ENCODE measurements at places on chromosomes 16 and 17.
A peak's percentile ranks its signal among the peaks of the same experiment; 100 is the strongest.

DNA sequence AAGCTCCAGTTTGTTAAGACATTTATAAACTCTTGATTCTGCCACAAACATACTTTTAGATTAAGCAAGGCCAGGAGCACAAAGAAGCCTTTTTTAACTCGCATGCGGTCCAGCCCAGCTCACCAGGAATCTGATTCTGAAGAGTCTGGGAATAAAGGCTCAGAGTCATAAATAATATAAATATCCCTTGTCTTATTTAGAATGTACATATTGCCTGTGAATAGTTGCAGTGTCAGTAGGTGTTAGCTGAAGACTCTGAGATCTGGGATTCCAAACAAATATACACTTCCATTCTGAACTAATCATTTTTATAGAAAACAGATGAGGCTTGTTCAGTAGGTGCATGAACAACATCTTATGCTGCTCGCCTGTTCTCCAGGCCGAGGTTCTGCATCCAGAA is 59.1 kb upstream of the ELAC2 start:
- DNase-seq = no peak

DNA sequence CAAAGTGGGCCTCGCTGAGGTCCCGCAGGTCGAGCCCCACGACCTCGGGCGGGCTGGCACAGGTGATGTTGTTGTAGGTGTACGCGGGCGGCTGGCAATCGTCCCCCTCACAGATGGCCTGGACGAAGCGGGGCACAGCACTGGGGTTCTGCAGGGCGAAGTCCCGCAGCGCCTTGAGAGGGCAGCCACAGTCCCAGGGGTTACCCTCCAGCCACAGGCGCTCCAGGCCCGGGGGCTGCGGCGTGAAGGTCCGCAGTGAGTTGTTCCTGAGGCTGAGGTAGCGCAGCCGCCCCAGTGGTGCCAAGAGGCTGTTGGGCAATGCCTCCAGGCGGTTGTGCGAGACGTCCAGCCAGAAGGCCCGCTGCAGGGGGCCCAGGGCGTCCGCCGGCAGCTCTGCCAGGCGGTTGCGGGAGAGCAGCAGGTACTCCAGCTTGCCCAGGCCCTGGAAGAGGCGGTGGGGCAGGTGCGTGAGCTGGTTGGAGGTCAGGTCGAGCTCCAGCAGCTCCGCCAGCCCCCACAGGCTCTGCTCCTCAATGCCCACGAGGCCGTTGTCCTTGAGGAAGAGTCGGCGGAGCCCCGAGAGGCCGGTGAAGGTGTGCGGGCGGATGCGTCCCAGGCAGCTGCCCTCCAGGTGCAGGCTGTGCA is 2.8 kb downstream of the IGFALS start:
- DNase-seq = no peak

DNA sequence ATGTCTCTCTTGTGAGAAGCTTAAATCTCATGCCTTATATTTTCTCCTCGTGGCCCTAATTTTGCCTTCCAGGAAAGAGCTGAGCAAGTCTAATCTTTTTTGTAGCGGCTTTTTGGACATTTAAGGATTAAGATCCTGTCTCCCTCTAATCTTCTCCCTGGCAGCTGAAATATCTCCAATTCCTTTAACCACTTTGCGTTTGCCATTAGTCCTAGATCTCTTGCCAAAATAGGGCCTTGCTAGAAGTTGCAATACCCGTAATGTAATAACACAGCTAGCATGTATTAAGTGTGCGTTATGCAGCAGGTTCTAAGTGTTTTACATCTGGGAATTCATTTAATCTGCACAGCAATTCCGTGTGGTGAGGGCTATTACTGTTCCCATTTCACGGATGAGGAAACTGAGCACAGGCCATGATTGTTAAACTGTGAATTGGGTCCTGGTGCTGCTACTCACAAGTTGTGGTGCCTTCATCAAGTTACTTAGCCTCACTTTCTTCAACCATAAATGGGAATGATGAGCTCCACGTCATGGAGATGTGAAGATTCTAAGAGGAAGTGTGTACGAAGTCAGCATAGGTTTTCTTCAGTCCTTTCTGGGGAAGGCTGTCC is 198.9 kb upstream of the ASIC2 start:
- no peak for DNase-seq

DNA sequence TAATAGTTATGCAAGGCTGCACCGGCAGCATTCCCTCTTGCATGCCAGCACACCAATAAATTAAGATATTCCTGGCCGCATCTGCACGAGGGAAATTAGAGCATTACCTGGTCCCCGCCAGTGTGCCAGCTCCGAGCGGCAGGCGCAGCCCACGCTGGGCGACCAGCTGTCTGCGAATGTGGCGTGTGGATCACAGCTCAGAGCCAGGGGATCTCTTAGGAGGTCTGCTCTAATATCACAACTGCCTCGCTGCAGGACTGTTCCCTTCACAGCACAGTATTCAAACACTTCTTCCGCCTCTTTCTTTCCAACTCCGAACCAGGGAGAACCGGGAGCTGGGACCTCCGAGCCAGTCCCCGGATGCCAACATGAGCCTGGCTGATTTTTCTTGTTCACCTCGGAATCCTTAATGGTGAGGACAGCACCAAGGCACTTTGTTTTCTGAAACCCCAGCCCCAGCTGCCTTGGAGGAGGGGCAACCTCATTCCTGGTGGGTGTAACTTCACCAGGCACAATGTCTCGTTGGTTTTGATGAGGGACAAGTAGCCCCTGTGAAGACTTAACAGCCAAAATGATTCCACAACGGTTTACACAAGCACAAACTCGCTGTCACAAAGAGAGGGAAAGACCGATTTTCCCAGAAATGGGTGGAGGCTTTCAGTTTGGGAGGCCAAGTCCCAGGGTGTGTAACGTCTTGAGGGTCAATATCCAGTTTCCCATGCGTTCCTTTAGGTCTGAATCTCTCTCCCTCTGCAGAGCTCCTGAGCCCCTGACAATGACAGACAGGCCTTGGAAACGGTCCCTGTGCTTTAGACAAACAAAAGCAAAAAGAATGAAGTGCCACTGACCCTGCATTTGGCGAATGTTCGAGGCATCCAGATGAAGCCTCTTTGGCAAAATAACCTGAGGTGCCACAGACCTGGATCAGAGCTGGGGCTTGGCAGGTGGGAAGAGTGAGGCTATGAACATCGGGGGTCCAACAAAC is 213.2 kb downstream of the C16orf78 start:
- DNase-seq = no peak

GRCh38 chr16:12027558-12028287 is 51.2 kb downstream of the SNX29 start:
- DNase-seq = no peak

GRCh38 chr16:66650707-66651473 is 45.7 kb downstream of the CMTM4 start:
- DNase-seq = peak; percentile 68

DNA sequence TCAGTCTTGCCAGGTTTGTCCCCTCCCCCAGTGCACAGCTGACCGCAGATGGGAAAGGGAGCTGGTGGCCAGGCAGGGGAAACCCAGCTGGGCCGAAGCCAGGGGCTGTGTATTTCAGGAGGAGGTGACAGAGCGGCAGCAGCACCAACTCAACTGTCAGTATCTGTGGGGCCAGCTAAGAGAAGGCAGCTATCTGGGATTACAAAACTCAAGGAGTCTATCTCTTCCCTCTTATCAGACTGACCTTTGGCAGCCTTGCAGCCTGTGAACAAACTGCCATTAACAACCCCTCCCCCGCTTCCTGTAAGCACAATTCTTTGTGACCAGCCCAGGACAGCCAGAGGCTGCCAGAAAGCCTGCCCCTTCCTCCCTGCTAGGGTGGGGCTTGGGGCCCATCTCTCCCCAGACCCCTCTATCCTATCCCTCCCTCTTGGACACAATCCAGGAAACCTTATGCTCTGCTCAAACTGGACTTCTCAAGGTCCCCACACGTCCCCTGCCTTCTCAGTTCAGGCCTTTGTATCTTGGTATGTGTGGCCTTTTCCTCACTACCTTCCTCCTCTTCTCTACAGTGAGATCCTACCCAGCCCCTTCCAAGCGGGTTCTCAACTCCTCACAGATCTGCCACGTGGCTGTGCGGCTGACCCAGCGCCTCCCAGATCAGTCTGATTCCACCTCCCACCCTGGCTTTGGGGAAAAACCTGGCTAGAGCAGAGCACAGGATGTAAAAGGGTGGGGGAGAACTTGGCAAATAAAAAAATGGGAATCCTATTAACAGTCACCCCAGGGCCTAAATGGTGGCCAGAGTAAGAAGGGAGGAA is 10.5 kb downstream of the ST3GAL2 start:
- DNase-seq = peak; percentile 57

GRCh38 chr17:6306820-6307219 is 128.1 kb downstream of the AIPL1 start:
- no peak for DNase-seq

- no peak for DNase-seq
Measured at GRCh38 chr17:30947796-30948195, 23.0 kb upstream of the RNF135 start.

- no peak for DNase-seq
Measured at GRCh38 chr16:66222756-66223155, 143.7 kb upstream of the CDH5 start.

DNA sequence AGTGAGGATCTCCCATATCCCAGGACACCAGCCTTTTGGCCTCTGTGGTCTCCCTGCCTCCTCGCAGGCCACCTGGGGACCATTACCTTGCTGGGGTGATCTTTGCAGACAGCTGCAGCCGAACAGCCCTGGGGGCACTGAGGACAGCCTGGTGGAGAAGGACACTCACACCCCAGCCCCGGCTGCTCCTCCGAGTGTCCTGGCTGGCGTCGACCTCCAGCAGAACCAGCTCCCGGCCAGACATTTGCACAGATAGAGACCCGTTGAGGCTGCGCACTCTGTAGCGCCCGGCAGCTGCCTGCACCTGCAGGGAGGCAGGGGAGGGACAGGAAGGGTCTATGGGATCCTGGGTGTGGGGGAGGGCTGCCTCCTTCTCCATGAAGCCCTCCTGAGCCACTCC is 90.3 kb downstream of the RMI2 start:
- no peak for DNase-seq

DNA sequence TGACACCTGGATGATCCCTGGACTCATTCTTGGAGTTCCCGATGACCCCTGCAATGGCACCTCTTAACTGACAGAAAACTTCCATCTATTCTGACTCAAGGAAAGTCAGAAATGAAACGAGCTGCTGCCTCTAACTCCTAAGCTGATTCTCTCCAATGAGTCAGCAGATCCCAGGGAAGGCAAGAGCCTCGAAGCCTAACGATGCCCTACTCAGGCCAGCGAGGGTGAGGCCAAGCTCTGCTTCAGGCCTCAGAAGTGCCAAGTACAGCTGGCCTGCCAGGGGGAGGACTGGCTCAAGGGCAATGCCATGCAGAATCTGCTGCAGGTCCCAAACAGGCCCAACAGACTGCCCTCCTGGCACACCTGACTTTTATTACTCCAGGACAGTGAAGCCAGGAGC is 36.3 kb downstream of the PLXDC1 start:
- DNase-seq = no peak

- DNase-seq = no peak
Measured at GRCh38 chr17:67481808-67482207, 104.7 kb downstream of the PITPNC1 start.

GRCh38 chr16:87169509-87169995 is 147.6 kb downstream of the C16orf95 start:
- no peak for DNase-seq

GRCh38 chr16:62190426-62190825 is 154.2 kb upstream of the CDH8 start:
- no peak for DNase-seq

GRCh38 chr16:71379711-71380110 is 21.2 kb downstream of the CALB2 start:
- no peak for DNase-seq

- no peak for DNase-seq
Measured at GRCh38 chr17:48681609-48682008, 40.7 kb downstream of the PRAC1 start.

DNA sequence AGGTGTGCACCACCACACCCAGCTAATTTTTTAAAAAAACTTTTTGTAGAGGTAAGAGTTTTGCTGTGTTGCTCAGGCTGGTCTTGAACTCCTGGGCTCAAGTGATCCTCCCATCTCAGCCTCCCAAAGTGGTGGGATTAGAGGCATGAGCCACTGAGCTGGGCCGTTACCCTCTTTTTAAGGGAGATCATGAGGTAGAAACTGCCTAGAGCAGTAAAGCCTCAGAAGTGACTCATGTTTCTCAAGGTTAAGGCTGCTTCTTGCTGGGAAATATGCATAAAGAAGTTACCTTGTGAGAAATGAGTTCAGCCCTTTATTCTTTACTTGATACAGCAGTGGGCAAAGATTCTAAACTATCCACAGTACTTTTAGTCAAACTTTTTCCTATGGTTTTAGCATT is 38.2 kb downstream of the GRB2 start:
- DNase-seq = no peak

GRCh38 chr16:29702269-29702668 is 23.3 kb downstream of the QPRT start:
- no peak for DNase-seq

- no peak for DNase-seq
Measured at GRCh38 chr17:17815436-17816200, 21.2 kb downstream of the SREBF1 start.

DNA sequence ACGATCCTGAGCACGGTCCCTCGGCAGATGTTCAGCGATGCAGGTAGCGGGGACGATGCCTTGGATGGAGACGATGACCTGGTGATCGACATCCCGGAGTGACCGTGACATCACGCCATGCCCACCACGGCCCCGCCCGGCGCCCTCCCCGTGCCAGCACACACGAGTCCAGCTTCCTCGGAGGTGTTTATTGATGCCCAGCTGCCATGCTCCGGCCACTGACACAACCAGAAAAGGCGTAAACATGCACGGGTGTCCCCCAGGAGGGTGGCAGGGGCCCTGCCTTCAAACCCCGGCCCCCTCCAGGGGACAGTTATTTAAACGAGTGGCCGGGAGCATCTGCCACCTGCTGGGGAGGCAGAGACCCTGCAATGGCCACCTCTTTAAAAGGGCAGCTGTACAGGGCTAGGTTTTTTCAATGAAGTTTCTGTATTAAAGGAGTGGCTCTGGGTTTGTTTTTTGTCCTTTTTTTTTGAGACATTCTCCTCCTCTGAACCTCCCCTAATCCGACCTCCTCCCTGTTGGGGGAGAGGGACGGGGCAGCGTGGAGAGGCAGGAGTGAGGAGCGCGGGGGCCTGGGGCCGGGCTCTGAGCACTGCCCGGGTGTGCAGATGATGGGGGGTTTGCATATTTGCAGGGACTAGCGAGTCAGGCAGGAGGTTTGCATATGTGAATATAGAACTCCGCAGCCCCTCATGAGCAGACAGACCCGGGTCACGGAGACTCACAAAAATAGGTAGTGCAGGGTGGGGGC is 5.3 kb downstream of the DOC2A start:
- DNase-seq = no peak

DNA sequence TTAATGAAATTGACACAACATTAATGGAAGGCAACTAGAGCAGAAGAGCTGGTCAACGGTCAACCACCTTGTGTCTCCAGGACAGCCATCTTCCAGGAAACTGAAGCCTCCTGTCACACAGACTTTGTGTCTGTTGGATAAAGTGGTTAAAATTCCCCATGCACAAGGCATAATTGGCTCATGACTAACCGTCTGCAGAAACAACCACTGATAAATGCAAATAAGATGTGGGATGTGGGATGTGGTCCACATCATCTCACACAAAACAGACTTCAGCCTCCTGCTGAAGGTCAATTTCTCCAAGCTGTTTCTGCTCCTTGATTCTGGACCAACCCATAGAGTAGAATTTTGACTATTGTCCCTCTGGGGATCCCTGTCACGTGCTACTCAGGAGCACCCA is 26.9 kb upstream of the XYLT1 start:
- no peak for DNase-seq
